A549 treated with Hydrocortisone at 1 μM for 4 hours (cell line): ENCODE measurements at places on chromosomes 7 and 10. TPM values are rescaled to one million over a fixed set of nuclear protein-coding genes. Genes with fewer than 3 reads are reported as not detected.

PRKG1 gene
- 0.01 to 0.02 TPM in 2 of 5 replicates, not detected in the others for total RNA-seq

DBF4 gene
- 25.7 to 29.6 TPM (median 26.8 TPM) in 5 replicates for total RNA-seq

CCDC201 gene
- total RNA-seq = not detected in 5 replicates

TMEM26 gene
- total RNA-seq = 0.01 to 0.07 TPM (median 0.05 TPM) in 4 of 5 replicates, not detected in the other

DKK1 gene
- total RNA-seq = 445 to 509 TPM (median 469 TPM) in 5 replicates

AMPH gene
- total RNA-seq = 0.03 to 0.12 TPM (median 0.07 TPM) in 5 replicates

UBE2D1 gene
- 15.2 to 20.4 TPM (median 16.4 TPM) in 5 replicates for total RNA-seq

PDAP1 gene
- 171 to 212 TPM (median 180 TPM) in 5 replicates for total RNA-seq

PRSS1 gene
- not detected in 5 replicates for total RNA-seq

PRXL2A gene
- total RNA-seq = 43.5 to 46.9 TPM (median 44.0 TPM) in 5 replicates

ARID5B gene
- total RNA-seq = 1.4 to 2.7 TPM (median 1.7 TPM) in 5 replicates

LRRN3 gene
- 0.05 TPM in 1 of 5 replicates, not detected in the others for total RNA-seq

ZNF92 gene
- total RNA-seq = 3.8 to 6.1 TPM (median 4.7 TPM) in 5 replicates

AP1S1 gene
- total RNA-seq = 145 to 152 TPM (median 148 TPM) in 5 replicates

DLX6 gene
- total RNA-seq = not detected in 5 replicates

OPN1SW gene
- total RNA-seq = not detected in 5 replicates

PPP1R9A gene
- total RNA-seq = 2.8 to 4.6 TPM (median 3.7 TPM) in 5 replicates

ACTL6B gene
- total RNA-seq = not detected in 5 replicates
